Smooth muscle cell of the umbilical artery (primary cell): ENCODE measurements at places on chromosomes 3 and 15. TPM values are rescaled to one million over a fixed set of nuclear protein-coding genes. Genes with fewer than 3 reads are reported as not detected.

MYH15 gene
- total RNA-seq: 1.2 and 8.1 TPM in 2 replicates

ZMYND10 gene
- total RNA-seq: 0.30 and 0.88 TPM in 2 replicates

EEF1AKMT4 gene
- 2.4 and 4.2 TPM in 2 replicates for total RNA-seq

UNC45A gene
- total RNA-seq: 81.4 and 106 TPM in 2 replicates

AQP9 gene
- total RNA-seq: not detected in 2 replicates

ZNF662 gene
- 1.1 and 1.2 TPM in 2 replicates for total RNA-seq

TTLL3 gene
- total RNA-seq: 23.6 and 24.1 TPM in 2 replicates

EFCC1 gene
- total RNA-seq: not detected in 2 replicates
